RPMI8226 (cell line): ENCODE measurements at places on chromosomes 1 and 21.

GRCh38 chr1:144101397-144102045, 129.7 kb upstream of the FAM72C start:
- no peak for DNase-seq

- no peak for DNase-seq
Observed at GRCh38 chr1:78080767-78081166, 35.0 kb downstream of the GIPC2 start.

- DNase-seq: no peak
Observed at GRCh38 chr21:26851109-26851944, 6.1 kb upstream of the ADAMTS1 start.

DNA sequence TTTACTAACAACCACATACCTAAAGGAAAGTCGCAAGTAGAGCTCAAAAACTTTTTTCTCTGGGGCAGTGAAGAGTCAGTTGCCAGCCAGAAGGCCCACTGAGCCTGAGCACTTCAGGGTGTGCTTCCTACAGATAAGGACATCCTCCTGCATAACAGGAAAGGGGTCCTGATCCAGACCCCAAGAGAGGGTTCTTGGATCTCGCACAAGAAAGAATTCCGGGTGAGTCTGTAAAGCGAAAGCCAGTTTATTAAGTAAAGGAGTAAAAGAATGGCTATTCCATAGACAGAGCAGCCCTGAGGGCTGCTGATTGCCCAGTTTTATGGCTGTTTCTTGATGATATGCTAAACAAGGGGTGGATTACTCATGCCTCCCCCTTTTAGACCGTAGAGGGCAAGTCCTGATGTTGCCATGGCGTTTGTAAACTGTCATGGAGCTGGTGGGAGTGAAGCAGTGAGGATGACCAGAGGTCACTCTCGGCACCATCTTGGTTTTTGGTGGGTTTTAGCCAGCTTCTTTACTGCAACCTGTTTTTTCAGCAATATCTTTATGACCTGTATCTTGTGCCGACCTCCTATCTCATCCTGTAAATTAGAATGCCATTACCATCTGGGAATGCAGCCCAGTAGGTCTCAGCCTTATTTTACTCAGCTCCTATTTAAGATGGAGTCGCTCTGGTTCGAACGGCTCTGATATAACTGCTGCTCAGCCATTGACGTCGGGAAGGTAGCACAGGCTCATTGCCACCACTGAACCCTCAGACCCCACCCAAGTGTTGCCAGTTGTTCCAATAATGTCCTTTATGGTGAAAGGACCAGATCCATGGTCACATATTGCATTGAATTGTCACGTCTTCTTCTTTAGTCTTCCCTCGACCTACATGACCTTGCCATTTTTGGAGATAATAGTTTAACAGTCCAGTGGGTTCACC, 96.6 kb upstream of the ERRFI1 start:
- DNase-seq: no peak

- DNase-seq: no peak
Observed at GRCh38 chr1:235860829-235861228, 5.9 kb downstream of the LYST start.

- no peak for DNase-seq
Observed at GRCh38 chr1:4118746-4119515, 218.9 kb upstream of the C1orf174 start.

GRCh38 chr1:109705411-109705810, 6.6 kb upstream of the GSTM5 start:
- DNase-seq: no peak

GRCh38 chr1:43276673-43277072, 6.9 kb downstream of the TMEM125 start:
- no peak for DNase-seq

GRCh38 chr1:53076165-53076564, 14.2 kb downstream of the PODN start:
- no peak for DNase-seq

DNA sequence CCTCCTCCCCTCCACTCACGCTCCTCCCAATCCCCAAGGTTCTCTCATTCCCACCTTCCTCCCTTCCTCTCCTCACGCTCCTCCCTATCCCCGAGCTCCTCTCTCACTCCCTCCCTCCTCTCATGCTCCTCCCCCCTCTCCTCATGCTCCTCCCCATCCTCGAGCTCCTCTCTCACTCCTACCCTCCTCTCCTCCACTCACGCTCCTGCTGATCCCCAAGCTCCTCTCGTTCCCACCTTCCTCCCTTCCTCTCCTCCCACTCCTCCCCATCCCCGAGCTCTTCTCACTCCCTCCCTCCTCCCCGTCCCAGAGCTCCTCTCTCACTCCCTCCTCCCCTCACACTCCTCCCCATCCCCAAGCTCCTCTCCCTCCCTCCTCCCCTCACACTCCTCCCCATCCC, 31.4 kb downstream of the PGBD5 start:
- no peak for DNase-seq

DNA sequence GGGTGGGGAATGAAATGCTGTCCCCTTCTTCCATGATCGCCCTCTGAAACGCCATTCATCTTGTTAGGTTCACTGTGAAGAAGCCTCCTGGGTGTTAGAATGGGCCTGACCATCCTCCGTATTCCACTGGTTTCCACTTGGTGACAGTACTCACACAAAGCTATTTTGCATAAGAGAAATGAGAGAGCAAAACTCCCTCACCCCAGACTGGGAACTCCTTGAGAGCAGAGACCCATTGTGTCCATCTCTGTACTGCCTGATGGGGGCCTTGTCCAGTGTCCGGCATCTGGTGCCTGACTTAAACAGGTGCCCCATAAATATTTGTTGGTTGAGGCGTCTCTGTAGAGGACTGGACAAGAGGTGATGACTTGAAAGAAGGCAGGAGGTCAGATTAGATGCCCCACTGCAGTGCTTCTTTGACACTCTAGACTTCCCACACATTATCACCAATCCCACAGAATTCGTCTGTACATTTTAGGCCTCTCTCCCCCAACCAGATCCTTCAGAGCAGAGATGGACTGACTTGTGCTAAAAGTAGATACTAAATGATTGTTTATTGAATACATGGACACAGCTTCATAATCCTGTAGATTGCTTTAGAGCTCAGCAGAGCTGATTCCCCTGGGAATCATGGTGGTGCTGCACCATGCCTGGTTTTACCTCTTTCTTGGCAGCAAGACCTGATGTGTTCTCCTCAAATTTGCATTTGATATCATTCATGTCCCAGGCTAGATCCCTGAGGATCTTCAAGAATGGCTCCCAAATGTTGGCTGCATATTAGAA, 22.4 kb upstream of the KCNA2 start:
- DNase-seq: no peak

DNA sequence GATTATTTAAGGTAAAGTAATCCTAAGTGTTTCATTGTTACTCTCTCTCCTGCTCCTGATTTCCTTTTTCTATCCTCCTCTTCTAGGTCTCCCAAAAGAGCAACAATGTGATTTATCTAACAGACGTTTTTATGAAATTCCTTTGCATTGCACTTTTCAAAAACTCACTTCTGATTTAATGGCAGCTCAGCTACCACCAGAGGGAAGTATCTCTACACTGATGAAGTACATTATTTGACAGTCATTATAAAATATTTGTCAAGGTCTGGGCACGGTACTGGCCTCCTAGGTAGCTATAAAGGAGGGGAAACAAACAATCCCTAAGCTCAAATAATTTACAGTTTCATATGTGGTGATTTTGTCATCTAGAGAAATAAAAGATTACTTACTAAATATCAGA, 15.6 kb downstream of the TMPRSS15 start:
- DNase-seq: peak; percentile 30

- no peak for DNase-seq
Observed at GRCh38 chr1:23354245-23354644, 10.2 kb upstream of the HNRNPR start.

- DNase-seq: peak; percentile 74
Observed at GRCh38 chr1:23533246-23534023, 2.4 kb upstream of the E2F2 start.

DNA sequence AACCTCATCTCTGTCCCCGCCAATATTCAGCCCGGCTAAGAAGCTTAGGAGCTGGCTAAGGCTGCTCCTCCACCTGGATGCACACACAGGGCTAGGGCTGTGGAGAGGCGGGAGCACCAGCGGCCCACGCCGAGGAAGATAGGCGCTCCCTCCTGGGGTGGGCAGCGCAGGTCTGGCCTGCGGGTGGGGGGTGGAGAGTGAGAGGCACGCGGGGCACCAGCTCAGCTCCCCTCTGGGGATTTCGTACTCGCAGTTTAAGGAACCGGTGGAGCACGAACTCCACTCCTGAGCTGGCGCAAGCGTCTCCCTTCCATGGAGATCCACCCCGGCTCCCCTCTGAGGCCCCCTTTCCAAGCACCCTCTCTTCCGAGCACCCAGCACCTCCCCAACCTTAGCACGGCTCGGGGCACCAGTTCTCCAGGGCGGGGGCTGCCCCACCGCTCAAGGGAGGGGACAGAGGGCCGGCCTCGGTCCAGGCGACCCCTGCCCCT, 433 bp upstream of the KAZN start:
- no peak for DNase-seq

DNA sequence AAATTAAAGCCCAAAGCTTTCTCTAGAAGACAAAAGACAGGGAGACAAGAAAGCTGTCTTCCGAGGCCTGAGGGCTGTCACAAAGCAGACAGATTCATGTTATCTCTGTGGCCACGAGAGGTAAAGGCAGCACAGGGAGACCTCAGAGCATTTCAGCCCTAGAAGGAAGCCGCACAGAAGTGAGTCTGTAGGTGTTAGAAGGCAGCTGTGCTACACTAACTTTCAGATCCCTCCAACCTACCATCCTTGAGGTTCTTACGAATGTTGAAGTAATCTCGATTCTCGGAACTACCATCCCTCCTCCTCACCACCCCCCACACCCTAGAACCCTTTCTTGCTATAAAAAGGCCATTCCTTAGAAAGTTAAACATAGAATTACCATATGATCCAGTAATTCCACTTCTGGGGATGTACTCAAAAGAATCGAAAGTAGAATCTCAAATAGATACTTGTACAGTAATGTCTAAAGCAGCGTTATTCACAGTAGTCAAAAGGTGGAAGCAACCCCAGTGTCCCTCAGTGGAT, 21.5 kb upstream of the LYST start:
- DNase-seq: peak; percentile 47

DNA sequence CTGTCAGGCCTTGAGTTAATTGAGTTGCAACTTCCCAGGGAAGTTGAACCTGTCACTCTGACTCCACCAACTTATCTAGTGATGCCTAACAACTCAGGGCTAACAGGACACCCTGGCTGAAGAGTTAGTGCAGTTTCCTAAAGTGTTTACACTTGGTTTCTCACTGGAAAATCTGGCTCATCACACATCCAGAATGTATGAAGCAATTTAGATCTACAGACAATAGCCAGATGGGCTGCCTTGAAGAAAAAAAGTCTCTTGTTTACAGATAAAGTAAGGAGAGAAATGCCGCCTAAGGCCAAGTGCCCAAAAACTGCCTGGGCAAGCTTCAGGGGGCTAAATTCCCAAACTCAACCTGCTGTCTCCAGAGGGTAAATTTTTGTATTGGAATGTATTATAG, 446.3 kb upstream of the NCAM2 start:
- DNase-seq: no peak

- peak; percentile 83 for DNase-seq
Observed at GRCh38 chr21:42381347-42381984, 14.4 kb downstream of the TMPRSS3 start.

GRCh38 chr1:167904652-167905130, 9.2 kb downstream of the ADCY10 start:
- DNase-seq: no peak
